LoVo (cell line): ENCODE measurements at places on chromosomes 3 and 15.

- peak; percentile 65 for DNase-seq
These were observed 122.0 kb upstream of the MELTF start for GRCh38 chr3:197151580-197151979.

DNA sequence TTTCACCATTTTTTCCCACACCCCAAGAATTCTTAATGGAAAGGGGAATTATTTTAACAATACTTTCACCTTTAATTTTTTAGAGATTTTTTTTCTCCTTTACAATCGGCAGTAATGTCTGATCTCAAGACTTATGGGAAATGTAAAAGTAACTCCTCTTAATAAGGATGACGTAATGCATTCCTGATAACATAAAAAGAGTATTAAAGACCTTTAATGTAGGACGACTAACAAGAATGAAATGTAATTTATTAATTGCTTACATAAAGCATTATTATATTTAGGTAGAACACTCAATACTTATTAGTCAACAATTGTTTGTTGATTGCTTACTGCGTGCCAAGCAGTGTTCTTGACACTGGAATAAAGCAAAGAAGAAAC is 416.8 kb upstream of the NAALADL2 start:
- no peak for DNase-seq

GRCh38 chr15:38148471-38148870 is 104.2 kb upstream of the SPRED1 start:
- no peak for DNase-seq

DNA sequence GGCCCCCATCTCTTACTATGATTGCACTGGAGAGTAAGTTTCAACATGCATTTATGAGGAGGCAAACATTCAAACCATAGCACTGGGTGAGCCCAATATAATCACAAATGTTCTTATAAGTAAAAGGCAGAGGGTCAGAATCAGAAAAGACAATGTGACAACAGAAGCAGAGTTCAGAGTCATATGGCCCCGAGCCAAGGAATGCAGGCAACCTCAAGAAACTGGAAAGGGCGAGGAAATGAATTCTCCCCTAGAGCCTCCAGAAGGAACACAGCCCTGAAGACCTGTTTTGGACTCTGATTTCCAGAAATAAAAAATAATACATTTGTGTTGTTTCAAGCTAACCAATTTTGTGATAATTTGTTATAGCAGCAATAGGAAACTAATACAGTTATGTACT is 81.3 kb upstream of the ABI3BP start:
- DNase-seq: no peak

DNA sequence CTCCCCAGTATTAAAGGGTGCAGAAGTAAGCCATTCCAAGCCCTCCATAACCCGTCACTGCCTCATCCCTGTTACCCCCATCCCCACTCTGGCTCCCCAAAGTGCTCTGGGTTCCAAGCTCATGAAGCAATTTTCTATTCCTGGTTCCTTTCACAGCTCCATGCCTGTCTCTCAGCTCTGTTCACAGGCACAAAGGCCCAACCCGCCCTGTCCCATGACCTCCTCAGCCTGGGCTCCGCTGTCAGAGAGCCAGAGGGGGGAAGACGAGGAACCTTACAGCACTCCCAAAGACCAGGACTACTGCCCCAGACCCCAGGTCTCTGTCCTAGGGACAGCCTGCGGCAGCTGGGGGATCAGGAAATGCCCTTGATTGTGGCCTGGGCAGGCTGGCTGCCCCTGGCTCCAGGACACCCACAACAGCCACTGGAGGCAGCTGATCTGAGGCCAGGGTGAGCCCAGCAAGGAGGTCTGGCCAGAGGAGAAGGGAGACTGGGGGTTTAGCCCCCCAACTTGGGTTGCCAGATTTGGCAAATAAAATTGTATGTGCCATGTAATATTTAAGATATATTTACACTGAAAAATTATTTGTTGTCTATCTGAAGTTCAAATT is 43.2 kb upstream of the LINGO1 start:
- DNase-seq: no peak

- no peak for DNase-seq
These were observed 53.9 kb downstream of the ROPN1B start for GRCh38 chr3:126022741-126023359.

DNA sequence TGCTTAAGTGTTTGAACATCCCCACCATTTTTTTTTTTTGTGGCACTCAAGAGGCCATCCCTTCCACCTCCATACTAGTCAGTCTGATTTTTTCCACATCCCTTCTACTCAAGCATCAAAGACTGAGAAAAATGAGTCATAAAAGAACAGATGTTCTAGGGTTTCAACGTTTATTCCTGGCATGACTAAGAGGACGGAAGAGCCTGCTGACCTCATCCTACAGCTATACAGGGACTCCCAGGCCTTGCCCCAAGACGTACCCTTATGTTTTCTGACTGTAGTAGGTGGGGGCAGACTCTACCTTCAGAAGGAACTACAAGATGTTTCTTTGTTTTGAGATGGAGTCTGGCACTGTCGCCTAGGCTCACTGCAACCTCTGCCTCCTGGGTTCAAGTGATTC is 3.3 kb upstream of the ITPKA start:
- peak; percentile 65 for DNase-seq

- no peak for DNase-seq
These were observed 154.5 kb downstream of the STT3B start for GRCh38 chr3:31687020-31687802.

- peak; percentile 24 for DNase-seq
These were observed 14.6 kb upstream of the FGD5 start for GRCh38 chr3:14803981-14804834.

- no peak for DNase-seq
These were observed 2.0 kb downstream of the TM4SF18 start for GRCh38 chr3:149331396-149331795.

- DNase-seq: no peak
These were observed 41.0 kb downstream of the MBNL1 start for GRCh38 chr3:152309535-152310307.

DNA sequence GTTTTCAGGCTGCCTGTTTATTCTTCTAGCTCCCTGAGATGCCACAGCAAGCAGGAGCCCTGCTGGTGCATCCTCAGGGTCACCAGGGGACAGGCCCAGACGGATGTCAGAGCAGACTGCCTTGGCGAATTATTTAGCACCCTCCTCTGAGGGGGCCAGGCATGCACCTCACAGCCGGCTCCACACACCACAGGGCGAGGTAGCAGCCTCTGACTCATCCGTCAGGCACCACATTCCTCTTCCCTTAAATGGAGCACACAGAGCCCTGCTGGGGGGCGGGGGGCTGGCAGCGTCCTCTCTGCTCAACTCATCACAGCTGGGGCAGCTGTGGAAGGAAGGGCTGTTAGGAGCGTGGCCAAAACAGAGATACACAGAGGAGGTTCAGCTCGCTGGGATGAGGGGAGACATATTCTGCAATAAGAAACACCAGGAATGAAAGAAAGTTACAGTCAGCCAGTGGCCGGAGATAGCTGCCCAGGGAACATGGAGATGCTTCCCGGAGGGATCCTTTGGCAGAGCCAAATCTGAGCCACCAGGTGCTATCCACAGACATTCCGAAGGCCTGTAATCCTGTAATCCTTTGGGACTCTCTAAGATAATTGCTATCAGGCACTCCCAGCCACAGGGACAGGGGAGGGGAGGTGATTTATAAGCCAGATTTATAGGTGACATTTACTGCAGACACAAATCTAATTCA is 13.9 kb upstream of the PRICKLE2 start:
- DNase-seq: peak; percentile 36

GRCh38 chr3:112293368-112294321 is at the start of gene SLC9C1:
Gene SLC9C1 (minus strand): TSS chr3:112294216. CDS start chr3:112286791, 7,425 bp downstream.
- DNase-seq: peak; percentile 70

DNA sequence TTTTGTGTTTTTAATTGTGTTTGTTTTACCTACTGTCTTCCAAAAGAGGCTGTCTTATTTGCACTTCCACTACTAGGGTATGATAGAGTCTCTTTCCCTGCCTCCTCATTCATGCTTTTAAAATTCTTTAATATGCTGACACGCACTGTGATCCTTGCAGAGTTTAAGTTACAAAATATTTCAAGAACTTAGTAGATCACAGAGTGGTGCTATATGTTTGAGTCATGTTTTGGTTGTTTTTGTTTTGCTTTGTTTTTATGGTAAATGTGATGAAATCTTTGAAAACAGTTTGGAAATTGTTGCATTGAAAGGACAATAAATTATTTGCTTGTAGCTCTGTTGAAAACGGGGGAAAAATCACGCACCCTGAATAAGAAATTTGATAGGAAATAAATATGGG is 5.9 kb upstream of the ABHD10 start:
- no peak for DNase-seq

DNA sequence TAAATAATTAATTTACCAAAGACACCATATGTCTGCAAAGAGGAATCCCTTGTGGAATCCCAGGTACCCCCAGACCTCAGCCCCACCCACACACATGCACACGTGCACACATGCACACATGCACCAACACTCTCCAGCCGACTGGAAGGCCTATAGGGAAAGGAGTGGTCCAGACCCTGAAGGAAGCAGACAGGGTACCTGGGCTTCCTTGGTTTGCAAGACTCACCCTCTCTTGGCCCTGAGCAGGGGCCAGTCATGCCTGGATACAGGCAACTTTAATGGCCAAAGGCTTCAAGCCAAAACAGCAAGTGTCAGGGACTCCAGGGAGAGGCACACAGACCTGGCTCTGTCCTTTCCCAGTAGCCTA is 8.9 kb upstream of the HAPLN3 start:
- no peak for DNase-seq

GRCh38 chr15:65209701-65210643 is 1.3 kb downstream of the CILP start:
- no peak for DNase-seq

DNA sequence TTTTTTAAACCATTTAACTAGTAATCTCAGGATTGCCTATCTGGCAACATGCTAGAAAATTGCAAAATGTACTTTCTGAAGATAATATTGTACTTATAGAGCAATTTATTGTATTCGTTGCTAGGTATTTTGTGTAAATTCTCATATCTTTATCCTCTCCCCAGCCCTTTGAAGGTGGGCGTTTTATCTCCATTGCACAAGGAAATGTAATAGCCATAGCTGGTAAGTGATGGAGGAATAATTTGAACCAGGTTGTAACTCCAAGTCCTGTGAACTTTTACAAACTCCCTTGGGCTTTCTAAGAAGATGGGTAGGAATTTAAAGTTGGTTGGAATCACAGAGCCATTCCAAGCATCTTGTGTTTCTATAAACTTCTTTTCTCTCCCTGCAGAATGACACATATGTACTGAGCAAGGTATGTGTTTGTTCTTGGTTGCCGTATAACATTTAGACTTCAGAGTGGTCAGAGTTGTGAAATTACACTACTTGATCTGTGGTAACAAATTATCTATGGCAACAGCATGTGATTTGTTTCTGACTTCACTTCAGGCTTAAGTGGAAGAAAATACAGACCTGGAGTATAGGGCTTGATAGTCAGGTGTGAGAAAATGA is 170.9 kb downstream of the AKAP13 start:
- no peak for DNase-seq

- peak; percentile 42 for DNase-seq
These were observed 815 bp downstream of the ULK4 start for GRCh38 chr3:41960826-41961750.

DNA sequence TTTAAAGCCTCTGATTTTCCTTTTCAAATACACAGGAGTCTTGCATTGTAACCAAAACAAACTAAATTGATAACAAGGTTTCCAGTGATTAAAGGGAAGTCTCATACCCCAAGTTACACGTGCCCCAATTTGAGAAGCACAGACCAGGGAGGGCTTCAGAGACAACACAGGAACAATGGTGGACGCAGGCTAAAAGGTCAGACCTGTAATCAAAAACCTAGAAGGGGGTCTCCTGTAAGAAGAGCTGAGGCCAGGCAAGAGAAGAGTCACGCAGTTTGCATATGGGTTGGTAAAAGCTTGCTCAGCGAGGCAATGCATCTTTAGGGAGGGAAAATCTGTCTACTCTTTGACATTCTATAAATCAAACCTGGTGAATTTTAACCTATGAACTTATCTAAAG is 58.6 kb upstream of the MCF2L2 start:
- no peak for DNase-seq

GRCh38 chr3:184448321-184449160 is 68.7 kb downstream of the CHRD start:
- peak; percentile 70 for DNase-seq

DNA sequence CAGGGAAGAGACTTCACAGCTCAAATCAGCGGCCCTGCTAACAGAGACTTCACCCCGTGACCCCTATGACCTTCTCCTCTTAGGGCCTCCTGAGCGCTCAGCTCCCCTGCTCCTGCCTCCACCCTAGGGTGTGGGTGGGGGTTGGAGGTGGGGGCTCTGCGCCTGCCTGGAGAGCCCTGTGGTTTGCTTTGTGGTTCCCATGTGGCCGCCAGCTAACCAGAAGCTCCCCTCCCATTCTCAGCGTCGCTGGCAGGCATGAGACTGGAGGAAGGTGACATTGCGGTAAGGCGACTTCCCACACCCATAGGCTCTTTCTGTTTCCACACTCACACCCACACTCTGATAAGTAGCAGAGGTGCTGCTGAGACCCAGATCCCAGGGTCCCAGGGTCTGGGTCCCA is 27.6 kb downstream of the XYLB start:
- no peak for DNase-seq

- DNase-seq: peak; percentile 49
These were observed 1.3 kb upstream of the TWF2 start for GRCh38 chr3:52240059-52240885.

- no peak for DNase-seq
These were observed 137.6 kb upstream of the TLE3 start for GRCh38 chr15:70235347-70235746.

GRCh38 chr3:194900854-194901522 is 215.3 kb downstream of the FAM43A start:
- no peak for DNase-seq

DNA sequence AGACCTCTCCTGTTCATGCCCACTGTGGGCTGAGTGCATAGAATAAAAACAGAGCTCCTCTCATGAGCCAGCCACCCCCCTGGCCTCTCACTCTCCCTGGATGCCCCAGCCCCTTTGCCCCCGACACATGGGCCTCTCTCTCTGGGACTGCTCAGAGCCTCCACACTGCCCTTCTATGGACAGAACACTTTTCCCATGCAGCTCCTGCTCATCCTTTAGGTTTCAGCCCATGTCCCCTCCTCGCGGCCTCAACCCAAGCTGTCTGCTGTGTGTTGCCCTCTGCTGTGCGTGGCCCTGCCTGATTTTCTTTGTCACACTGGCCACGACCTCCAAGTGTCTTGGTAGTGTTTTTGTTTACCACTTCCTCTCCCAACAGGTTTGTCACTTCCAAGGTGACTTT is 20.7 kb upstream of the PRR23E start:
- DNase-seq: no peak
